ENCODE measurements at places on chromosomes 1 and 21. TPM values are rescaled to one million over a fixed set of nuclear protein-coding genes. Genes with fewer than 3 reads are reported as not detected.

GBP4 gene
- 2.0 TPM for total RNA-seq

SUSD4 gene
- total RNA-seq = not detected

RCAN3 gene
- total RNA-seq = 4.3 TPM

HES5 gene
- not detected for total RNA-seq

CCDC27 gene
- not detected for total RNA-seq

TMIGD3 gene
- total RNA-seq = 0.33 TPM

VPS72 gene
- 60.7 TPM for total RNA-seq

SIM2 gene
- under 0.01 TPM for total RNA-seq

MAP1LC3C gene
- total RNA-seq = not detected

CFAP74 gene
- total RNA-seq = not detected

TCP10L gene
- not detected for total RNA-seq

SPATA17 gene
- not detected for total RNA-seq

LMOD1 gene
- total RNA-seq = under 0.01 TPM

FASLG gene
- not detected for total RNA-seq

TNFRSF4 gene
- total RNA-seq = 3.6 TPM

MCOLN2 gene
- total RNA-seq = not detected

MAGI3 gene
- total RNA-seq = 18.5 TPM

CDC14A gene
- 18.6 TPM for total RNA-seq

SLC9C2 gene
- total RNA-seq = not detected

CFHR5 gene
- not detected for total RNA-seq

Data from vein endothelial cell (primary cell).